CD4-positive, alpha-beta T cell treated with Interleukin-10 for 1 hour (primary cell): ENCODE measurements at places on chromosomes 5 and 9.

GRCh38 chr5:115033861-115034260 is 135.8 kb downstream of the TRIM36 start:
- no peak for DNase-seq

DNA sequence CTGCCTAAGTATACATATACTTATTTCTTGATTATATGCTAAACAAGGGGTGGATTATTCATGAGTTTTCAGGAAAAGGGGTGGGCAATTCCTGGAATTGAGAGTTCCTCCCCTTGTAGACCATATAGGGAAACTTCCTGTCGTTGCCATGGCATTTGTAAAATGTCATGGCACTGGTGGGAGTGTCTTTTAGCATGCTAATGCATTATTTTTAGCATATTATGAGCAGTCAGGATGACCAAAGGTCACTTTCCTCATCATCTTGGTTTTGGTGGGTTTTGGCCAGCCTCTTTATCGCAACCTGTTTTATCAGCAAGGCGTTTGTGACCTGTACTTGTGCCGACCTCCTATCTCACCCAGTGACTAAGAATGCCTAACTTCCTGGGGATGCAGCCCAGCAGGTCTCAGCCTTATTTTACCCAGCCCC is 80.9 kb downstream of the ALDH7A1 start:
- no peak for DNase-seq

DNA sequence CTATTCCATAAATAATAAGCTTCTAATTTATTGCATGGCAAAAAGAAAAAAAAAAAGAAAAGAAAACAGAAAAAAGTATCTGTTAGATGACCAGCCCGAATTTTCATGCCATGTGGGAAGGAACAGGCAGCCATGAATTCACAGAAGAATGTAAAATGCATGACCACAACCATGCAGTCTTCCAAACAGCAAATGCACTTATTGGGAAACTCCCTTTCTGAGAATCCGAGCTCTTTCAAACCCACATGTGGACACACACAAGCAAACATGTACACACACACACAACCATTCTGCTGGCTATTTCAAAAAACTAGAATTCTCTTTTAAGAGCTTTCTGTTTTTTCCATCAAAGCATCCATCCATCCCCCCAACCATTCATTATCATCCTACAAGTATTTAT is 236.1 kb downstream of the DNAH5 start:
- DNase-seq = no peak

- DNase-seq = peak; percentile 20
These were observed 402.4 kb upstream of the PTGER4 start for GRCh38 chr5:40277161-40277906.

DNA sequence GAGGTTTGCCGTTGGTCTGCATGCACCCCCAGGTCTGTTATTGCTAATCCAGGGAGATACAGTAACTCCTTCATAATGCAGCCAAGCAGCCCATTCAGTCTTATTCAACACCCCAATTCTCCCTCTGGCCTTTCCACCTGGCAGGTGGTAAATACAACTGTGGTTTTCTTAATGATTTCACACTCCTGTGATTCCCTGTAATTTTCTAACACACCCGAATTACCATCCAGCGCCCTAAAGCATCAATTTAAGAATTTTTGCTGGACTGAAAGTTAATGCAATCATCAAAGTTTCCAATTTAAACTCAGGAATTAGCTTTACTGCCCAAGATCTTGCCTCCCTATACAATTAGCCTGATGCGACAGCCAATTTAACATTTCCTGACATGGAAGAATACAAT is 62.5 kb downstream of the GNAQ start:
- DNase-seq = no peak

DNA sequence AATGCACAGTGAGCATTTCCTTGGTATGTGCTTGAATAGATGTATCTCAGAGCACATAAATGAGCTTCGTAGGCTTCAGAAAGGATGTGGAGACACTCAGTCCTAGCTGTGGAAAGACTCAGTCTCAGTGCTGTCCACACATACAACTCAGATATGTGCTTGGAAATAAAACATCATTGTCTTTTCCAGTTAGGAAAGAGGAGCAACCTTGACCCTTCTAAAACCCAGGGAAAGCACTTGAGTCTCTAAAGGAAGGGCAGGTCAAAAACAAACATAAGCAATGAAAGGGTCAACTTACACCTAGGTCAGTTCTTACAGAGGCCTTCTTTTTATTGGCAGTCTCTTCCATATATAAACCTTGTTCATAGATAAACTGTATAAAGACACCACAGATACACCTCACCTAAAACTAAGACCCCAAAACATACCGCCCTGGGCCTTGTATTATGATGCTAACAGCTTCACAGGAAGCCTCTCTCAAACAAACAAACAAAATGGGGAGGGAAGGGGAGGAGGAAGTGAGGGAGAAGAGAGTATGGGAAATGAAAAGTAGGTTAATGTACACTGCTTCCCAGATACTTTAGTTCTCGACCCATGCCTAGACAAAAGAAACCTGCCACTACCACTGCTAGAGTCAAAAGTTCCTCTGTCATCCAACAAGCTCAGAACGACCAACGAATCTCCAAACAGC is 114.4 kb downstream of the UBAP2 start:
- no peak for DNase-seq

DNA sequence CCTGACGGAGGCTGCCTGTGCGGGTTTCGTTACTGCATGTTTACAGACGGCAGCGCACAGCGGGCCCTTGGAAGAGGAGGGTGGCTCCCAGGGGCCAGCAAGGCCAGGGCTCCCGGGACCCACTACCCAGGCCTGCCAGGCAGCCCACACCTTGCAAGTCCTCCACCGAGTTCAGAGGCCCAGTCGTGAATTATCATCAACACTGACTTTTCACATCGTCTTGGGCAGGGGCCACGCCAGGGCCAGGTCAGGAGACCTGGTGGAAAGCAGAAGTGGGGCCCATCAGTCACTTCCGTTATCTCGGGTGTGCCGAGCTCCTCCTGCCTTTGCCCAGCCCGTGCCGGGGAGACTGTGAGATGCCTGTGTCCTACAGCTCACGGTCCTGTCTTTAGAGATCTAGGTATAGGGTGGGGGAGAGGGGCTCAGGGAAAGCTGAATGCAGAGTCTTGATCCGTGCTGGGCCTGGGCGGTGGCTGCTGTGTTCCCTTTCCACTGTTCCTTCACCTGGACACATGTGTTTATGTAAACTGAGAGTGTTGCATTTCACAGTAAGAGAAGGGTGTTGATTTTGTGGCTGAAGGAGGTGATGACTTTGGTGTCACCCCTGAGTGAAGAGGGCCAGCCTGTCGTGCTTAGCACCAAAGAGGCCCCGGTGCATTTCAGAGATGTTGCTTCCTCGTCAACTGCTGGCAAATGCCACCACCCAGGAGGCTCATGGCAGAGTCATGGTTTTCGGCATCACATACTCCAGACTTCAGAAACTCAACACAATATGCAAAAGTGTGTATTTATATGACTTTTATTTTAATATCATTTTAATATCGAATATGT is 175.2 kb downstream of the GAPVD1 start:
- no peak for DNase-seq

- DNase-seq = no peak
These were observed 9.4 kb downstream of the FLT4 start for GRCh38 chr5:180639741-180640610.

GRCh38 chr9:131530546-131530919 is 530 bp downstream of the UCK1 start:
- DNase-seq = no peak

DNA sequence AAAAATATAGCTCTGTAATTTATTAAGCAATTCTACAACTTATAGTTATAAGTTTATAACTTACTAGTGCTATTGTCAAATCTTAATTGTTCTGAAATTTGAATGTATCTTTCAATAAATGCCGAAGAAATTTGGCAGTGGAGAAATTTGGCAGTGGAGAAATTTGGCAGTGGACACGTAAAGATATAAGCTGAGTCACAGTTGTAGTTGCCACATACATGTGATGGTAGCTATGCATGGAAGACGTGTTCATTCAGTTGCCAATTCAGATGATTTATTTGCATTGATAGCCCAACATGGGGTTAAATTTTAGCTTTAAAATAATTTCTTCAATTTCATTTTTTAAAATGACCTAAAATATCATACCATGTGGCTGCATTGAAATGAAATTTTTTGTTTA is 127.8 kb upstream of the NR4A3 start:
- no peak for DNase-seq

- DNase-seq = no peak
These were observed 62.4 kb downstream of the SLC28A3 start for GRCh38 chr9:84278130-84278529.

DNA sequence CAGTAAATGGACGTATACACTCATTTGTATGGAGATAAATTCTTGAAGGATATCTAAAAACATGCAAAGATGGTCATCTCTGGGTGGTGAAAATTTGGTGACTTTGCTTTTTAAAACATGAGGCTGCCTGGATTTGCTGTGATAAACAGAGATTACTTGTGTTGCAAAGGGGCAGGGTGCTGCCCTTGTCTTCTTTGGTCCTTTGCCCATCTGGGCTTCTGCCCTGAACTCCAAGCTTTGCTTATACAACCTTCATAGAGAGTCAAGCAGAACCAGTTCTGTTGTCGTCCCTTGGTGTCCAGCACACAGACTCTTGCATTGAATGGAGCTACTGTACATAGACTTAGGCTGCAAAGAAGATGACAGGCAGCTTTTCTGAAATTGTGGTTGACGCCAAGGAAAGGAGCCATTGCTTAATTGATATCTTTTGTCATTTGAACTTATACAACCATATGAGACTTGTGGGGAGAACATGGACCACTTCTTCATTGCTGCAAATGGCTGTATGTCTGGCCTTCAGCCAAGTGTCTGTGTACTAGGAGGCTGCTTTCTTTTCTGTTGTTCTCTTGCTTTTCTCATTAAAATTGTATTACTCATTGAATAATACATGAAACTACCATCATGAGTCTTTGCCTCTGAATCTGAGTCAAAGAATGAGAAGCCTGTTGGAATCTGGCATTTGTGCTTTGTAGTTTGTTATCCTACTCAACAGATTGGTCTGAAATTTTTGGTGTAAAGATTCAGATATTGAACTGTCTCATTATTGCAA is 152.5 kb downstream of the DMRT2 start:
- DNase-seq = no peak
